ENCODE measurements at places on chromosomes 13 and 19.

DNA sequence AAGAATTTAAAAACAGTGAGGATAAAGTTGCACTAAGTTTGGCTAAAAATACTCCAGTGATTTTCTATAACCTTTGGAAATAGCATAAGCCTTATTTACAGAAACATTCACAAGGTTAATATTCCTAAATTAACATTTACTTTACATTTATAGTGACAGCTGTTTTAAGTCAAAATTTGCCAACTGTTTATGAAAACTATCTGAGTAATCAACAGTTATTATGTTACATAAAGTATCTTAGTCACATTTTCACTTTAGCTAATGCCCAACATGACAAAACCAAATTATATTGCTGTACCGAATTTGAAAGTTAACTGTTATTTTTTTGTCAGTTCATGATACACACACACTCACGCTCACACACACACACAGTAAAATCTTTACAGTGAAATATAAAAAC lies 1.2 kb downstream of the TNFRSF19 start:
- no peak for DNase-seq

DNA sequence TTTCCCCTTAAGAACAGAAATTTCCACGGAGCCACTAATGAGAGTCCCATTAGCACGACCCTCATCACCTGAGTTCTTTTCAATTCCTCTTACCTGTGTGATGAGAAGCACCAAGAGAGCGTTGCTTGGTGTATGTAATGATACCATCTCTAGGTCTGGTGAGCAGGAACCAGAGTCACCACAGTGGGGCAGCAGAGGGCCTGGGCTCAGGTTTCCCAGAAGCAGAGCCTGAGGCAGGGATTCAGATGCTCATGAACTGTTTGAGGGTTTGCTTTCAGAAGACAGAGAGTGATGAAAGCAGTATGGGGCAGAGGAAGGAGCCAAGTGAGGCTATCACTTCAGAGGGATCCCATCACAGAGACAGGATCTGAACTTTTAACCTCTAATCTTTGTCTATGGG lies 3.1 kb upstream of the PTPRH start:
- DNase-seq: no peak

DNA sequence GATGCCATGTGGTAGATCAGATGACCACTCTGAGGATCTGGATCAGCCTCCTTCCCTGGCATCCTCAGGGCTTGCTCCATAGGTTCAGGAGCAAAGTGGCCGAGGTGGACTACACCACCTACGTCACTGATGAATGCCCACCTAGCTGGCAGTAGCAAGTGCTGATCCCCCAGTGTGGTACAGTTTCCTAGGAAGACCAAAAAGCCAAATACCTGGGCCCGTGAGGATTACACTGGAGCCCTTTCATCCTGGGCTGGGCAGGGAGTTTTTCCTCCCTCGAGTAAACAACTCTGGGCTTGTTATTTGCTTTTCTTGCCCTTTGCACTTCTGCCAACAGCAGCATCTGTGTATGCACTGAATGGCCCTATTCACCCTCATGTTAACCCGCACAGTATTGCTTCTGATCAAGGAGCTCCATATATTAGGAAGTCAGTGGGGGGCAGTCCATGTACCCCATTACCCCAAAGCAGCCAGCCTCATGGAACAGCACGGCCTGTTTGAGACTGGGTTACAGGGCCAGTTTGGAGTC lies 3.3 kb upstream of the MYADM start:
- no peak for DNase-seq

DNA sequence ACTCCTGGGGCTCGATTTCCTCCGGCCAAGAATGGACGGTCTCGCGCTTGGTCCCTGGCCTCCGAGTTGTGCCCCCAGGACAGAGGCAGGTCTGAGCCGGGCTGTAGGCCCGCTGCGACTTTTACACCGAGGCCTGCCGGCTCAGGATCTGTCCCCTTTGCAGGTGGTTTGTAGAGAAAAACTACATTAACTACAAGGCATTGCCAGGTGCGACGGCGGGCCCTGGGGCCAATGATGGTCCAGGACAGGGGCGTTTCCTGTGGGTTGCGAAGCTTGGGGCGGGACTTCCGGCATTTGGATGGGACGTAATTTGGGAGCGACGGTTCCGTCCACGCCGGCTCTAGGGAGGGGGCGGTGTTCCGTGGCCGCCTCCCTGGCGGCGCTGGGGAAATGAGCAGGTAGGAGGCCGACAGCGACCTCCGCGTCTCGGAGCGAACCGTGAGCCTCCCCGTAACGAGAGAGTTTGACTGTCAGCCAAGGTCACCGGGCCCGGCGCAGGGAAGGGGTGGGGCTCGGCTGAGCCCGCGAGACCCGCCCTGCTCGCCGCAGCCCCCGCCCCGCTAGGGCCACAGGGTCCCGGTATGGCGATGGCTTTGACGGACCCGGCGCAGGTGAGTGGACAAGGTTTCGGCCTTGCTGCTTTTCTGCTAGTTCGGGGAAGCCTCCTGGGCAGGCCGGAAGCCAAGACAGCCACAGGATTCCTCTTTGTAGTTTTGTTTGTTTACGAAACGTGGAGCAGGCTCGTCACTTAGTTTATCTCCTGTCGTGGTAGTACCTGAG lies at the start of gene ZNF805:
ZNF805 (plus strand) TSS at position 322 of the 780 bp plus-strand sequence; CDS start at position 582, 260 bp downstream.
- DNase-seq: peak; percentile 81

- peak; percentile 53 for DNase-seq
These were observed 30.8 kb downstream of the PIN1 start for GRCh38 chr19:9865732-9866501.

DNA sequence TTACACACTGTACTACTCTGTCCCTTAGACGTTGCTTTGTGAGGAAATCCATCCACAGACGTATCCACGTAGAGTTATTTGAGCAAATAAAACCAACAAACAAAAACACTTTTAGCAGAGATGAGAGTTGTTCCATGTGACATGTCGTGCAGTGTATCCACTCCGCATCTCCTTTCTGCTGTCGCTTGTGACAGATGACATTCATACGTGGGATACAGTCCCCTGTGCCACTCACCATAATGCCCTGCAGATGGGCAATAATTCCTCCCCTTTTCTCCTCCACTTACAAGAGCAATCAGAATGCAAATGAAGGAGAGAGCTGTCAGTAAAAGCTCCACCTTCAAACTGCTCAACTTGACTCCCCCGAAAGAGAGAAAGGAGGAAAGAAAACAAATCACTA lies 26.0 kb downstream of the IRS2 start:
- no peak for DNase-seq

DNA sequence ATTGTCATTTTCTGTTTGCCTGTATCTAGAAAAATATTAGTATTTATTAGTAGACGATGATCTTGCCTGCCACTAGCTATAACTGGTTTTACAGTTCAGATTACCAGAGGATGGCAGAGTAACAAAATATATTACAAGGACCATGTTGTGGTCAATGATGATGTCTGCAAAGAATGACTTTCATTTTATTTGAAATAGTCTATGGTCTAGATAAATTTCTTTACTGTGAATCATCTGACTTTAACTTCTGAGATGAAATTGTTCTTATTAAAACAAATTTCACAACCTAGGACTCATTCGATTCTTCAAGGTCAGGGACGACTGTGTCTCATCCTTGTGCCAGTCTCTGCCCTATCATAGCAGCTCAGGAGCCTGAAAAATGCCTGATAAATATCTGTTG lies 637.8 kb upstream of the KLF12 start:
- DNase-seq: no peak

GRCh38 chr19:16200038-16201010 lies 2.6 kb downstream of the AP1M1 start:
- no peak for DNase-seq

GRCh38 chr19:42246922-42247639 lies 4.7 kb upstream of the GSK3A start:
- no peak for DNase-seq

GRCh38 chr19:32480321-32480720 lies 74.8 kb downstream of the DPY19L3 start:
- DNase-seq: no peak

DNA sequence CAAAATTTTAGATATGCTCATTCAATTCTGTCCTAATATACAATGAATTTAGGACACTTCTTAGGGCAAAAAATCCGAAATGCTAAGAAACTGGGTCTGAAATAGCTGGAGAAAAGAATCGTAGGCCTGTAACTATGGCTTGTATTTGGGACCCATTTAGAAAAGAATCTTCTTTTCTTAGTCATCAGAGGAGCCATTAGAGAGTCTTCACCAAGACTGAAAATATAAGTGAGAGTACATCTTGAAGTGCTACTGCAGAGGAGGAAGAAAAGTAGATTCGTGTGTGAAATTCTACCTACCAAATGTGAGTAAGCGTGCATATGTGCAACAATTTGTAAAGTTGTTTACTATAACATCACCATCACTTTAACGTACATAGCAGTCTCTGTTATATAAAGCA lies 8.8 kb upstream of the DACH1 start:
- DNase-seq: no peak

- DNase-seq: no peak
These were observed 485 bp upstream of the ZNF845 start for GRCh38 chr19:53333066-53333462.

GRCh38 chr19:48480558-48481500 lies 11.7 kb downstream of the CYTH2 start:
- no peak for DNase-seq

DNA sequence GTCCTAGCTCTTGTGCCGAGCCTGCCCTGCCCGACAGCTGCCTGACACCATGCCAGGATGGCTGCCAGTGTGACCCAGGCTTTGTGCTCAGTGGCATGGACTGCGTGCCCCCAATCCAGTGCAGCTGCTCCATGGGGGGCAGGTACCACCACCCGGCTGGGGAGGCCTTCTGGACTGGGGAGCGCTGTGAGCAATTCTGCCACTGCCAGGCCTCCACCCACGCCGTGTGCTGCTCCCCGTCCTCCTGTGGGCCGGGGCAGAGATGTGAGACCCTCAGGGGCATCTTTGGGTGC lies 9.4 kb upstream of the FXYD3 start:
- no peak for DNase-seq

DNA sequence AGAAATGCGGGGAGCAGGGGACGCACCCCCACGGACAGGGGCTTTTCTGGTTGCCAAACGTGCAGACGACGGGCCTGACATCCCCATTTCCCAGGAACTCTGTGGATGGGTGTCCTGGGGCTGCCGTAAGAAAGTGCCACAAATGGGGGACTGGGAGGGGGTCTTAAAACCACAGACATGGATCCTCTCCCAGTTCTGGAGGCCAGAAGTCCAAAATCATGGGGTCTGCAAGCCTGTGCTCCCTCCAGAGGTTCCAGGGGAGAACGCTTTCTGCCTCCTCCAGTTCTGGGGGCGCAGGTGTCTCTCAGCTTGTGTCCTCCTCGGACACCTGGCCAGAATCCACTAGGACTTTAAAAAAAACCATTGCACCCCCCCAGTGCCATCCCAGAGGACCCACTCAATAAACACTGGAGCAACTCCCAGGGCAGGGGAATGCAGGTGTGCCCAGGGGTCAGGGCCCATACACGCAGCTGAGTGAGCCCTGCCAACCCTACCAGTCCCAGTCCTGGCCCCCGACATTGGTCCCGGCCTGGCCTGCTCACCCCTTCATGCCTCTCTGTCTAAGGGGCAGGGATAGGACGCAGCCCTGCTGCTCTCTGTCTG lies 103.9 kb downstream of the GADD45B start:
- no peak for DNase-seq

DNA sequence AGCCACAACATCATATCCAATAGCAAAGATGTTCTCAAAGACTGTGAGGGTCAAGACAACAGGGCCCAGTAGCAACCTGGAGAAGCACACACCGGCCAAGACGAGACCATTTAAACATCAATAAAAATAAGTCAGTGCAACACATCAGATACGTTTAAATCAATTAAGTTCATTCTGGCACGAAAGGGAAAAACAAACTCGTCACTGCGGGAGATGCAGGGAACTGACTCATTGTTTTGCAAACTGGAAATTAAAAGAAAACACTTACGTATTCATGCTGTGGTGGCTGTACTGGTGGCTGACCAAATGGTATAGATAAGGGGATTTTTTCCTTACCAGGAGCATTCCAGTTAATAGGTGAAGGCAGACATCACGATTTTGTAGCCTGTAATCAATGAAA lies 26.3 kb upstream of the SLC15A1 start:
- DNase-seq: no peak

DNA sequence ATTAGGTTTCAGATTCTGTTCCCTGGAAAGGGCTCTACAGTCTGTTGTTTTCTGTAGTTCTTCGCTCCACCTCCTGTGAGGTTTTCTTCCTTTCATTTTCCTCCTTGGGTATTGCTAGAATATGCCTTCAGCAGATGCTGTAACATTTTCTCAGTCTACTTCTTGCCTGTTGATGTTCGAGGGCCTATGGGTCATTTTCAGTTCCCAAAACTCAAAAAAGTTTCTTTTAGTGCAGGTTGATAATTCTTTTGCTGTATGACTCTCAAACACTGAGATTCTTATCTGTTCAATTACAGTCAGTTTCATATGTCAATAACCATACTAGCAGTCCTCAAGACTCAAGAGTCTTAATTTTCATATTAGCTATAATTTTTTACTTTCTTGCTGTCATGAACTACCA lies 268.3 kb downstream of the RFC3 start:
- DNase-seq: no peak

GRCh38 chr19:6806488-6806887 lies 34.0 kb downstream of the VAV1 start:
- no peak for DNase-seq

GRCh38 chr13:110449219-110450015 lies 112.1 kb downstream of the RAB20 start:
- DNase-seq: no peak

DNA sequence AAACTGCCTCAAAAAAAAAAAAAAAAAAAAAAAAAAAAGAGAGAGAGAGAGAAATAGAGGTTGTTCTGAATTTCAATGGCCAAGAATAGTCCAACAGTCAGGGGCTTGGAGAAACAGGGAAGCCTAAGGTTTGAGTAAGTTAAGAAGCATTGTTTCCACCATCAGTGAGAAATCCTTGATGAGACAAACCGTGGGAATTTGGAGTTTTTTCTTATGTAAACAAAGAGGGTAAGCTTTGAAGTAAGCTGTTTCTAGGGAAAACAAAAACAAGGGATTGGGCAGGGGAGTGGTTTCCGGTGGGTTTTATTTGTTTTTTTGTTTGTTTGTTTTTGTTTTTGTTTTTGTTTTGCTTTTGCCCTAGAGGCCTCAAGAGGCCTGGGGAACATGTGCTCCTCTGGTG lies 11.2 kb upstream of the ERVV-1 start:
- DNase-seq: no peak
